HFF-Myc (cell line): ENCODE measurements at places on chromosomes 12 and 14.

DNA sequence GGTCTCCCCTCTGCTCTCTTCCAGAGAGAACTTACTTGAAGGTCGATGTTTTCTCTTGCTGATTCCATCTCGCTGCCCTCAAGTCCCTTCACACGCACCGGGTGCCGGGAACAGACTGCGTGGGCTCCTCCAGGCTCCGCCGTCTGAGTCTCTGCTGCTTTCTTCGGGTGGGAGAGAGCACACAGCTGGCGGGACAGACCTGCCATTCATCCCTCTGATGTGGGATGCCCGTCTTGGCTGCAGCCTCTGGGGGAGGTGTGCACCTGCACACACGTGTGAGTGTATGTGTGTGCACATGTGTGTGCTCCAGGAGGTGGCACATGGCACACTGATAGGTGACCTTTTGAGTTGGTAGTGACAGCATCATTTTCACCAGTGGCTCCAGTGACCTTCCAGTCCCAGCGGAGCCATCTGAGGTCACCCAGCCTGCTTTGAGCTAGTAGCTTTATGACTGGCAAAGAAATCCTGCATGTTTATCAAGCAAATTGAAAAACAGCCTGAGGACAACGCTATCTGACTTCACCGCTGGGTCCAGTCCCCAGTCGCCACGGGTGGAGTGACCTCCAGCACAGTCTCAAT lies at the start of gene NINJ2:
Gene NINJ2, minus strand, starts transcription at position 153 of the 579 bp plus-strand sequence. Its CDS starts 85 bp downstream, at position 68.
- no peak for DNase-seq

GRCh38 chr12:25835385-25835784 lies 123.1 kb upstream of the RASSF8 start:
- no peak for DNase-seq

DNA sequence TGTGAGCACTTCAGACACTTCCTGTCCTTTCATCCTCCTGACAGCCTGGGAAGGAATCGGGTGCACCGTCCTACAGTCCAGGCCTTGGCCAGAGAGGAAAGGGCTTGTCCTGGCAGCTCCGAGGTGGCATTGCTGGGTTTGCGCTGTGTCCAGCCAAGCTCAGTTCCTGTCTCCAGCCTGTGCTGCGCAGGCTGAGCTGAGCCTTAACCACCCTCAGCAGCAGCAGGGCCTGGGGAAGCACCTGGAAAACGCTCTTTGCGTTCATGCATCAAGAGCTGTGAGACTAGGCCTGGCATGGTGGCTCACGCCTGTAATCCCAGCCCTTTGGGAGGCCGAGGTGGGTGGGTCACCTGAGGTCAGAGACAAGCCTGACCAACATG lies 33.7 kb upstream of the EML1 start:
- DNase-seq: no peak

DNA sequence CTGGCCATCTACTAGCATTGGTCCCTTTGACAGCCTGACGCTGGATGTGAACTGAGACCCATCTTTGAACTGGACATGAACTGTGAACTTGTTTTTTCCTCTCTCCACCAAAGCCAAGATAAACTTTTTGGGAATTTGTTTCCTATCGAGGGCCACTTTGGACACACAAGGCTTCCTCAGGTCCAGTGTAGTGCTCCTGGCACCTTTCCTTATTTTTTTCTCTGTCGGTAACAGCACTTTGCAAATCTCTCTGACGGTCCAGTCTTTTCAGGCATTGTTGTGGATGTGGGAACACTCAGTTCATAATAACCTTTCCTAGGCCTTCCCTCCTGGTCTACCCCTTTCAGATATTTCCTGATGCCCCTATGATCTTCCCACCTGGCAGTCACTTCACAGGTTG lies 5.0 kb downstream of the KCNA1 start:
- no peak for DNase-seq

DNA sequence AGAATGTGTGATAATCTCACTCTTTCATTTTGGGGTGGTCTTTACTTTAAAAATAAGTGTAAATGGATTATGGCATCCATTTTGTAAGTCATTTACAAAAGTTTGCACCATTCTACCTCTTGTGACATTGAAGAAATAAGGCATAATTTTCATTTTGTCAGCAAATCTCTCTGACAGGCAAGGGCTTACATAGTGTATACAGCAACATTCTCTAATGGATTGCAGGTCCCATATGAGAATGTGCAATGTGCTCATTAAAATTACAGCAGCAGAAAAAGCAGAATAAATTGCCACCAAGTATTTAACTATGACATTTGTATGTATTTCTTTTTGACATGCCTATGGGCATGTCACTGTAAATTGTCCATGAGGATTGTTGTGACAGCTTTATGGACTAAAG lies 223.6 kb downstream of the TMEM117 start:
- DNase-seq: no peak

DNA sequence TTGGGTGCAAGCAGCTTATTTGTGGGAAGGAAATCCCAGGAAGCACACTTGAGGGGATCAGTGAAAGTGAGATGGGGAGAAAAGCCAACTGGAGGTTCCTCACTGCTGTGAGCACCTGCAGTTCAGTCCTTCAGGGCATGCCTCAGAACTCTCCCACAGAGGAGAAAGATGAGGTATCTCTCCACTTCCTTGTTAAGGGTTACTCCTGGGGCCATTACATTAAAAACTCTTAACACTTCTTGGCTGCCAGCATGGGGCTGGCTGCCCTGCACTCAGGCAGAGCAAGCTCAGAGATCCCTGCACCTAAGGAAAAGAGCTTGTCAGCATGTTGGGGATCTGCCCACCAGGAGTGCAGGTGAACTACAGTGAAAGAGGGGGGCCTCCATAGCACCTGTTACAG lies 28.8 kb downstream of the FERMT2 start:
- DNase-seq: no peak

DNA sequence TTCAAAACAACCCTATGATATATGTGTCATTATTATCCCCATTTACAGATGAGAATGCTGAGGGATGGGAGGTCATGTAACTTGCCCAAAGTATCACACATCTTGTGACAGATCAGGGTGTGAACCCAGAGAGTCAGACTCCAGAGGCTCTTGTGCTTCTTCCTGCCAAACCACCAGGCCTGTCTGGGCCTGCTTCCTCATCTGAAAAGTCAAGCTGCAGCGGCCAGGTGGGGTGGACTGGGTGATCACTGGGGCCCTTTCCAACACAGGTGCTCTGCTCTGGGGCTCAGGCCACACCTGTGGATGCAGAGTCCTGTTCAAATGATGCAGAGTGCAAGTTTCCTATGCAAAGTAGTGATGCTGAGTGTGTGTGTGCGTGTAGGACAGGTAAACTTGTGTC lies 26.7 kb downstream of the TSPAN11 start:
- DNase-seq: no peak

DNA sequence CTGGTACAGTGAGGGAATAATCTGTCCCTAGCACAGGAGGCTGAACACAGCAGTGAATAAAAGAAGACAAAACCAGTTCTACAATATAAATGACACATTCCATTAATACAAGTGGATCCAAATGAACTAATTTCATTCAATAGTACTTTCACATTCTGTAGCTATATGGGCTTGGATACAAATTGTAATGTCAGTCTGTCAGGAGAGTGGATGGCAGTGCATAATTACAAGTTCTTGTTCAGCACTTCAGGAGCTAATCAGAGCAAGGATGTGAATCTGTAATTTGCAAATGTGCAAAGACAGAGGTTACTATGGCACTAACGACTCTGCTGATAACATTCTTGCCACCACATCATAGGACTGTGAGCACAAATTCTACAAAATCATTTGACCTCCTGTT lies 697.9 kb downstream of the DIO2 start:
- no peak for DNase-seq

- peak; percentile 58 for DNase-seq
Observed at GRCh38 chr14:91113829-91114078, at the start of gene DGLUCY. DGLUCY (plus strand) TSS chr14:91114073; CDS start chr14:91160295, 46,222 bp downstream.

- DNase-seq: peak; percentile 89
Observed at GRCh38 chr14:23154964-23155587, 28.4 kb downstream of the SLC7A8 start.

DNA sequence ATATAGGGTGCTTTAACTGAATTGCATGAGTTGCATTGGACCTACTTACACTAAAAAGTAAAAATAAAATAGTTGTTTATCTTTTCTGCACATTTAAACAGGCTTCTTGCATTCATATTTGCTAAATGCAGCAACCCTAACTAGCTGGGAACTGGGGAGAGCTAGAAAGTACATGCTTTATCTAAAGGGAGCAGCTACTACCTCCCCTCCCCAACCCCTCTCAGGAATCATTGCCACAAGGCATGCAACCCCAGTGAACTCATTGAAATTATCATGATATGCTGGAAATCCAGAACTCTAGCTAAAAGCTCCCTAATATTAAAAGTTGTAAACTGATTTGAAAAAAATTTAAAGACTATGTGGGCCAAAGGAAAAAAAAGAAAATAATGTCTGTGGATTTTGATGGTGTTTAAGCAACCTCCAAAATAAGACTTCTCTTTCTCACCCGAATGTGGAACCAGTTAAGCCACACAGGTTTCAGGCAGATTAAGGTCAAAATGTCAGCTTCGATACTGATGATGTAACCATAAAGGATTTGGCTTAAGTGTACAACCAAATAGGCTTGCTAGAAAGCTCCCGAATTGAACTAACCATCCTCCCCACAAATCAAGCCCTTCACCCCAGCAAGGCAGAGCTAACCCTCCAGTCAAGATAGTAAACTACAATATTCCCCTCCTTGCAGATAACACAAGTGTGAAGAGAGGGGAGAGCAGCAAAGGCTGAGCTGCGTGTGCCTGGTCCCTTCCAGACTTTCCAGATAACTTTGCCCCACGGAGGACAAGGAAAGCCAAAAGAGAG lies 13.8 kb upstream of the POC1B start:
- no peak for DNase-seq

DNA sequence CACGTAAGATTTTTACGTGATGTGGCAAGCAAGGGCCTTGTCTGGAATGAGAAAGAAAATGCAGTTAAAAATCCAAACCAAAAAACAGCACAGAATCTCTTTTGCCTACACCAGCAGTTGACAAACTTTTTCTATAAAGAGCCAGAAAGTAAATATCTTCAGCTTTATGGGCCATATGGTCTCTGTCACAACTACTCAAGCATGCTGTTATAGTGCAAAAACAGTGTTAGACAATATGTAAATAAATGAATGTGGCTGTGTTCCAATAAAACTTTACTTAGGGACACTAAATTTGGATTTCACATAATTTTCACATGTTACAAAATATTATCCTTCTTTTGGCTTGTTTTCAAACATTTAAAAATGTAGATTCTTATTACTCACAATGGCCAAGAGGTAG lies 6.2 kb upstream of the ELK3 start:
- DNase-seq: no peak

- DNase-seq: no peak
Observed at GRCh38 chr14:25090256-25090655, 40.3 kb upstream of the STXBP6 start.

DNA sequence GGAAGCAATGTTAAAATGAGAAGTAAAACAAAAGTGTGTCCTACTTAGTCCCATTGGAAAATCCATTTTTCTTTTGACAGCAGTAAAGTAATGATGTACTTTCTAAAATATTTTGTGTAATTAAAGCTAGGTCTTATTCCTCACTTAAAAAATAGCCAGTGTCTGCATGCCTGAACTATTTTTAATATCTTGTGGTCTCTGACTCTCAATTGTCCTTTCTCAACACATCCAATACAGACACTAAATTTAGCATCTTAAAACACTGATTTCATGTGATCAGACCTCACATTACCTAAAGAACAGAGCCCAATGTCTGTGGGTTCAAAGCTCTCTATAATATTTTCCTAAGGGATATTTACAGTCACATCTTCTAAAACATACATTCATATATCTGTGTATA lies 108.0 kb downstream of the DERA start:
- DNase-seq: no peak
